Neural progenitor cell (in vitro differentiated cells): ENCODE measurements at places on chromosomes 2 and 18.

- DNase-seq, result no peak
These were observed 32.7 kb downstream of the CTLA4 start for GRCh38 chr2:203900253-203900652.

- no peak for DNase-seq
These were observed 64.9 kb downstream of the CDH2 start for GRCh38 chr18:28112056-28112470.

- no peak for DNase-seq
These were observed 187.4 kb upstream of the SOX11 start for GRCh38 chr2:5504756-5505155.

DNA sequence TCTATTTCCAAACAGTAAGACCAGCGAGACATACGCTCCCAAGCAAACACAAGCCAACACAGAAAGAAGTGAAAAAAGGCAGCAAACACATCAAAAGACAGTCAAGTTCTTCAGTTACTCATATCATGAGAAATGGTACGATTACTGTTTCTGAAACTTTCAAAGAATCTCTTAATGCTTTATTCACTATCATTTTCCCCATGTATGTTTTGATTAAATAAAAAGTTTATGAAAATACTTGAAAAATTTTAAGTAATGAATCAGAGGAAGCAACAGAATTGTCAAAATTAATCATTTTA, 114.9 kb downstream of the HDAC4 start:
- DNase-seq, result no peak

GRCh38 chr2:45177870-45178269, 168.6 kb upstream of the SIX2 start:
- no peak for DNase-seq

DNA sequence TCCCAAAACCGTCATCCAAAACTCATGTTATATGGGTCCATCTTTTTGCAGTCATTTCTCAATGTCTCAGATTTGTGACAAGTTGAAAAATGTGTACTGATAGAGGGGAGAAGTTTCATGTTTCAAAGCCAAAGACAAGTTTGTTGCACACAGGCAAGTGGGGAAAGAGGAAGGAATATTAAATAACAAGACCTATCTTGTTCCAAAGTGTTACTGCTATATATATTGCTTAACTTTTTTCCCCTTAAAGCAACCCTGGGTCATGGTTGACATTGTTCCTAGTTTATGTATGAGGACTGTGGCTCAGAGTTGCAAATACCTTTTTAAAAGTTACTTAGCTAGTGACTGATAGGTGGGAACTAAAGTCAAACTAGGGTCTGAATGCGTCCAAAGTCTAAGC, 1.7 kb downstream of the ITGA4 start:
- DNase-seq, result no peak

GRCh38 chr18:54787121-54787520, 41.2 kb upstream of the RAB27B start:
- no peak for DNase-seq

- no peak for DNase-seq
These were observed 8.8 kb downstream of the PLCL1 start for GRCh38 chr2:197813093-197813787.

DNA sequence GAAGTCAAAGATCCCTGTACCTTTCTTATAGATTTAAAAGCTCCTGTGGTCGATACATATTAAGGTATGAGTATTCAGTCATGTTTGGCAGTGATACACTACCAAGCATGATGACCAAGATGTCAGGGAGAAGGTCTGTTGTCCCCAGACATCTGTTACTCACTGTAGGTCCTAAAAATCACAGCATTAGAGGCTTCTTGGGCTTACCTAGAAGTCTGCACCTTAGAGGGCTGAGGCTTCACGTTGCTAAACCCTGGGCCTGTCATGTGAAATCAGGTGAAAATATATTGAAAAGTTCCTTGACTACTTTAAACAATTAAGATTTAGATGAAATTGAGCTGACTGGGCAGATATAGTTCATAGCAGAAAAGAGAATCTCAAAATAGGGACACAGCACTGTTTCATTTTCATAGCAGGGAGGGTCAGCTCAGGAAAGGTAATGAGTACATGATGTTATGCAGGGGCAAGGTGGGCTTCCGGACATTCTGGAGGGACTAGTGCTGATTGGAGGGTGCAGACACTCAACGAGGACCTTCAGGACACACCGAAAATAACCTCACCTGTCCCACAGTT, 78.7 kb downstream of the SPATS2L start:
- no peak for DNase-seq

DNA sequence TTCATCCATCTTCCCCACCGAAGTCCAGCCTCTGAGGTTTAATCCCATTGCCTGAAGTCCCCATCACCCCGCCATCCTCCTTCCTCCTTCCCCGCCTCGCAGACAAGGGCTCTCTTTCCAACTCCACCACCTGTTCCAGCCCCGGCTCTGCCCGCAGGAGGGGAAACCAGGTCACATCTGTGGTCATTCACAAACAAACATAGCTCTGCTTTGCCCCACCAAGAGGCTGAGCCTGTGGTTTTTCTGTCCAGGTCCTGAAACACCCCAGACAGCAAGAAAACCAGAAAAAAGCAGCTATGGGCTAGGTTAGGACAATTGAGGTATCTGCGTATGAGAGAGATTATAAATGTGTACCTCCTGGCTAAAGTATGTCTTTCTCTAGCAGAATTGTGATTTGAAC, 144.7 kb downstream of the GLI2 start:
- DNase-seq, result no peak

DNA sequence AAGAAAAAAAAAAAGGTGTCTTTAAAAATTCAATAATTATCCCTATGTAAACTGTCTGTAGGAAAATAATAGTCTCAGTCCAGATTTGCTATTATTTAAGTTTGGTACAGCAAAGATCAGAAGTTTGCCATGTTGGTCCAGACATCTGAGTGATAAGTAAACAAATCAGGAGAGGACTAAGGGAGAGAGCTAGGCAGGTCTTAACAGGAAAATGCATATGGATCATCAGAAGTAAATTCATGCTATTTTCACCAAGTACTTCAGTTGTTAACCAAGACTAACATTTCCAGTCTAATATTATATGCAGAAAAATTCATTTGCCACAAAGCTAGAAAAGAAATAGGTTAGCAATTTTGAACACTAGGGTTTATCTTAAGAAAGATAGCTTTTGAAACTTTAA, 95.0 kb upstream of the STK17B start:
- DNase-seq, result no peak
